ENCODE measurements at places on chromosomes 11 and 22.

- DNase-seq: peak; percentile 74
Measured at GRCh38 chr11:27757953-27758352, 57.7 kb upstream of the BDNF start.

- no peak for DNase-seq
Measured at GRCh38 chr11:58965246-58965985, 26.1 kb downstream of the GLYATL1 start.

DNA sequence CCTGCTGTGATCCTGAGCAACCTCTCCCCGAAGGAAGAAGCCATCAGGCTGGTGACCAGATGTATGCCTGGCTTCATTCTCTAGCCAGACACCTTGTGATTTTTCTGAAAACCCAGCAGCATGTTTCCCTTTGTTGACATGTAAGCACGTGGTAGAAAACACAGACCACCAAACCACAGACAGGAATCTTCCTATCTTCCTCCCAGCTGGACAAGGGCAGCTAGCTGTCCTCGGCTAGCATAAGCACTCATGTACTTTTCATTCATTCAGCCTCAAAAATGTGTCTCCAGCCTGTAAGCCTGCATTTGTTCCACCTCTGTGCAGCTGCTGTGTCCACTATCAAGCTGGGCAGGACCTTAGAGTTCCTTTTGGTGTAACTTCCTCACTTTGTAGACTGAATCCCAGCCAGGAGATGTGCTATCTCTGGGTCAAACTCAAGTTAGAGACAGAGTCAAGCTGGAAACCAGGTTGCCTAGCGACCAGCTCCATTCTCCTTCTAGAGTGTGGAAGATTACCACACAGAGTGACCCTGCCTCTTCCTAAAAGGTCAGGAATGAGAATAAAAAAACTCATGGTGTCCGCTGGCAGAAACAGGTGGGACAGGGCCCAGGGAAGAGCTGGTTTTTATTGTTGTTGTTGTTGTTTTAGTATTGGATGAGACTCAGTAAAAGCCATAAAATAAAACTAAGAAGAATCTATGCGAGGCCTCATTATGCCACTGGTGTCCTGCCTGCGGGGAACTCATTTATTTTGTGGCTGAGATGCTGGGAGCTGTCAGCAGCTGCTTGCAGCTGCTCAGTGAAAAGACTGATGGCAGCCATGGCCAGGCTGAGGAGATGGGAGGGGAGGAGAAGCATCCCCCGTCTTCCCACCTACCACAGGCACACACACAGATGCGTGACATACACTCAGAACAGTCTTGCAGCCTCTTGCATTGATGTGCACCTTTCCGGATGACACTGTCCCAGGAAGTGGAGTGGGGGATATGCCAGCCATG is 7.4 kb upstream of the CLMP start:
- peak; percentile 94 for DNase-seq

DNA sequence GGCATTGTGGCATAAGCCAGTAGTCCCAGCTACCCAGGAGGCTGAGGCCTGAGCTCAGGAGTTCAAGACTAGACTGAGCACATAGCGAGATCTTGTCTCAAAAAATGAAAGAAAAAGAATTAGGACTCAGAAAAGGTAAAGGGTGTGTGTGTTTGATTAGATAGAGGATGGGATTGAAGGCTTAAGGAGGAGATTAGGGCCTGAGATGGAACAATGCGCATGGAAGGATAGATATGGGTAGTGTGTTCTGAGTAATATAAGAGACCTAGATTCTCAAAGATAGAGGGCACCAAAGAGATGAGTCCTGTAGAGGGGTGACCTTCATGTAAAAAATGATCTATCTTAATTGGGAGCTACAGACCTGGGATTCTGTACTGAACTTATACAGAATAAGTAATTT is 17.3 kb upstream of the RAB30 start:
- peak; percentile 29 for DNase-seq

DNA sequence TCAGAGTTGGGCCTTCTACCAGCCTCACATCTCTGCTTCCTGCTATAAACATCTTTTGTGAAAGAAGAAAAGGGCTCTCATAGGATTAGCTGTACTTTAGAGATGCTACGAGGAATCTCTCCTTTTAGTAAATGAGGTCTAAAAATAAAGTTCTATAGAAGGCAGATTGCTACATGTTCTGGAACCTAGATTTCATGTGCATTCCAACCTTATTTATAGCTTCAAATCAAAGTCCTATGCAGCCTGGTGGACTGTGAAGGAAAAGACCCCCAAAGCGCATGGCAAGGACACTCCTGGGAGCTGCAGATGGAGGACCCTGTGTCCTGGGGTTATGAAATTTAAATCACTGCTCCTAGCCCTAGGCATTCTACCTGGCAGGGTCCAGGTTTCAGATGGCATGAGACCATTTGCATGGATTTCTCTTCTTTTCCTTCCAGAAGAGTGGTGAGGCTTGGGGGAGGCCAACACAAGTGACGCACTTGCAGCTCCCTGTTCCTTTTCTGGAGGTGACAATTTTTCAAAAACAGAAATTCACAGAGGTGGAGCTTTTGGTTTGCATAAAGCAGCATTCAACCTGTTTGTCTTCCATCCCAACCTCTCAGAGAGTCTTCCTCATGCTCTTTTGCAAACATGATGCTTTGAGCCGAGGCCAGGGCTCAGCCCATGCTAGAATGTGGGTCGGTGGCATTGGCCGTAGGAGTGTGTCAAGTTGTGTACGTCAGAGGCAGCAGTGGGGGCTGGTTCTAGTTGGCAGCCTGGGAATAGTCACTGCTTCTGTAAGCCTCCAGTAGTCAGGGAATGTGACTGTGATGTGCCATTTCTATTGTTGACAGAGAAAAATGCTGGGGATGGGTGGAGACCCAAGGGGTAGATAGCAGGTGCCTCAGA is 6.3 kb downstream of the CRY2 start:
- no peak for DNase-seq

DNA sequence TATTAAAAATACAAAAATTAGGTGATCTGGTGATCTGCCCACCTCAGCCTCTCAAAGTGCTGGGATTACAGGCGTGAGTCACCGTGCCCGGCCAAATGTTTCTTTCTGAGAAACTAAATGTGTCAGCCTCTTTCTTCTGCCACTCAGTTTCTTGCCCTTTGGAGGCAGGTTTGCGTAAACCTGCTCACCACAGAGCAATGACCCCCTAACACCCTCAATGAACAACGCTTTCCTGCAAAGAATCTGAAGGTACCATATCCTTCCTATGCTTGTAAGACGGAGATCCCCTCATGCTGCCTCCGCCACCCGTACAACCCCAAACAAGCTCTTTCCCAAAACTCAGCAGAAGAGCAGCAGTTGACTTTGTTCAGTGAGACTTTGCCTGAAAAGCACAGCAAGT is 38.7 kb upstream of the TTLL12 start:
- no peak for DNase-seq

DNA sequence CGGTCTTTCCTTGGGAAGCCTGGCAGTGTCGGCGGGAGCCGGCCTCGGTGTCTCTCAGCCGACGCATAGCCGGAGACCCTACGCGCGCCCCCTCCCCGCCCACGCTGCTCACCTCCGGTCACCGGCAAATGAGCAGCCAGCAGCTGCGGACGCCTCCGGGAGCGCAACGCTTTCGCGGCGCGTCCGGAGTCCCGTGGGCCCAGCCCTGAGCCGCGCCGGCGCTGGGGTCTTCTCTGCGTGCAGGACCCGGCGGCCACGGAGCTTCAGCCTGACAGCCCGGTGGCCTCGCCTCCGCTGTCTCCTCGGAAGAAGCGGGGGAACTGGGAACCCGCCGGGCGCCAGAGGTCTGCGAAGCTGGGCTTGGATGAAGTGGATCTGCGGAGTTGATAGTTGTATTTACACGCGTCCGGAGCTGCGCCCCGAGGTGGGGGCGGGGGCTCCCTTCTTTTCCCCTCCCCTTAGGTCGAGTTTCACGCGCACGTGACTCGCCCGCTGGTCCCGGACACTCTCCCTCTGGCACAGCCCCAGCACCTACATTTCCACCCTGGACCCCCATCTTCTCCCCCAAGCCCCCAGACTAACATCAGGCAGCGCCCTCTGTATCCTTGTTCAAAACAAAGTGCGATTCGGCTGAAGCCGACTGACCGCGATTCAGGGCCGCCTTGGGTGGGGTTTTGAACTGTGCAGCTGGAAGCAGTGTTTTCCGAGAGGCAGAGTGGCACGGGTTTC is at the start of gene SLC43A1:
SLC43A1 (minus strand) TSS at position 371 of the 729 bp plus-strand sequence. CDS start 1,591 bp downstream, outside the sequence.
- peak; percentile 67 for DNase-seq

DNA sequence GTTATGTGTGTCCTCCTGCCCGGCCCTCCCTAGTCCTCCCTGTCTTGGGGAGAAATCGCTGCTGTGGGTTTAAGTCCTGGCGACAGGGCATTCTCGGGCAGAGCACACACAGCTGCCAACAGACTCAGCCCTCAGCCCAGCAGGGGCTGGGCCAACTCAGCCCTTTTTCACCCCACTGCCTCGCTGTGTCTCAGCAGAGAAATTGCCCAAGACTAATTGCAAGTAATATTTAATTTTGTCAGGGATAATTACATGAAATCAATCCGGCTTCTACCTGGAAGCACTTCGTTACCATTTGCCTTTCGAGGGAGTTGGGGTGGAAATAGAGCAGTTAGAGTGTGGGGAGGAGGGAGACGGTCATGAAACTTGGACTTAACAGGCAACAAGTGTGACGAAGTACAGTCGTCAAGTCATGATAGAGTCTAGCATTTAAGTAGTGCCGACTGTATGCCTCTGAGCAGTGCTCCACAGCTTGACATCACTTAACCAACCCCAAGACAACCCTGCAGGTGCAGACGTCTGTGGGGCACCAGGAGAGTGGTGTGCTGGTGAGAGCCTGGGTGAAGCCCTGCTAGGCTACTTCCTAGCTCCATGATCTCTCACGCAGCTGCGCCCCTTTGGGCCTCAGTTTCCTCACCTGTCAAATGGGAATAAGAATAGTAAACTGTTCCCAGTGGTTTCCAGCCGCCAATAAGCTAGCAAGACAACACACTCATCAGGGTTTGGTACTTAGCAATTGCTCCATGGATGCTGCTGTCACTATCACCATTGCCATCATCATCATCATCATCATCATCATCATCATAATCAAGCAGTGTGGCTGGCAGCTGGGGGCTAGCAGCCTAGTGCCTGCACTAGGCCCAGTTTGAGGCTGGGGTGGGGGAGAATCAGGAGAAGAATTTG is 29.2 kb downstream of the MN1 start:
- no peak for DNase-seq

- no peak for DNase-seq
Measured at GRCh38 chr11:45817191-45817590, 12.2 kb downstream of the SLC35C1 start.

DNA sequence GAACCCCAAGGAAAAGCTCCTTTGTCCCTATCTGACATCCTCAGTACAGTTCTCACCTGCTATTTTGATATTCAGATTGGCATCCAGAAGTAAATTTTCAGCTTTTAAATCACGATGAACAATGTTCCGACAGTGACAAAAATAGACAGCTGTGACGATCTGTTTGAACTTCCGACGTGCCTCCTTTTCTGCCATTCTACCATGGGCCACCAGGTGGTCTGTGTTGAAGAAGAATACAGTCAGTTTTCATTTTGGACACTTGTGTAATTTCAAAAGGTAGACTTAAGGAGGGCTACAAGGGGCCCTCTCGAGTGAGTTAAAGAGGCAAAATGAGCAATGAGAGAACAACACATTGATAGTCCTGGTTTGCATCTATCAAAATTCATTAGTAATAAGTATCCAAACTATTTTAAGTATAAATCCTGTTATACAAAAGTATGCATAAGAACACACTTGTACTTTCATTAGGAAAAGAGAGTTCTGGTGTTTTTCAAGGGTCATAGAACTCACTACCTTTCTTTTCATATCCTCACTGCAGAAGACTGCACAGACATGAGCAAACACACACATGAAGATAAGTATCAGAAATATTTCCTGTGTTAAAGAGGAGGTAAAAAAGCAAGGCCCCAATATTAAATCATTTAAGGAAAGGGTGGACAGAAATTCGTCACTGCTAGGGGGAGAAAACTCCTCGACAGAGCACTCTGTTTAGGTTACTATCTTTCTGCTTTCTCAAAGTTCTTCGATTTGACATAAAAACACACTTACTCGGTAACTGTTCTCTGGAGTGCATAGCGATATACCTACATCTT is 89.9 kb upstream of the APOA1 start:
- DNase-seq: peak; percentile 11

- DNase-seq: no peak
Measured at GRCh38 chr22:19240813-19241592, 50.5 kb downstream of the CLTCL1 start.

DNA sequence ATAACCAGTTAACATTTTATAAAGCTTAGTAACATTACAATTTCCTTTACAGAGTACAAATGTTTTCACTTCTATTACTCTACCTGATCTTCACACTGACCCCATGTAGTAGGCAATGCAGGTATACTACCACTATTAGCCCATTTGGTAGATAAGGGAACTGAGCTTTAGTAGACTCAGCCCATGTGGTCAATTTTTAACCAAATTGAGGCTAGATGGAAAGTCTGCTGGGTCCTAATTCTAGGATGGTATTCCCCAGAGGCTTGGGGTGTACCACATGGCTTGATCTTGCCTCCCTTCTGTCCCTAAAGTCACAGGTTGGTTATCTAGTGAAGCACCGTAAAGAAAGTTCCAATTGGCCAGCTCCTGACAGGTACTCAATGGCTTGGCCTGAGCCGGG is 48.2 kb downstream of the NRXN2 start:
- no peak for DNase-seq
